ENCODE measurements at places on chromosomes 6 and 20.

DNA sequence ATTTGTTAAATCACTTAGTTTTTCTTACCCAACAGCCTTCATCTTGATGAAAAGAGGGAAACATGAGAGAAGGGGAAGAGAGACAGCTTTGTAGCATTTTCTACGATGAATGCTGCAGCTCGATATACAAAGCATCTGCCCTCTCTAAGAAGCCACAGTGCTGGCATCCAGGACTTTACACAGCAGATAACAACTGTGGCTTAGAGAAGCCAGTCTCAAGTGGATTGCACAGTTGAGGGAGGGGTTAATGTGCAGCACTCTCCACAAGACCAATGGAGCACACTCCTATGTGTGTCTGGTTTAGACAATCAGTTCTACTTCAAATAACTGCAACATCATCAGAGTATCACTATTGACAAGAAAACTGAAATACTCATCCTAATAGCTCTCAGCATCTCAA lies 5.8 kb downstream of the C6orf120 start:
- DNase-seq, result no peak

- DNase-seq, result no peak
Observed at GRCh38 chr20:45701104-45701503, 734 bp upstream of the WFDC13 start.

DNA sequence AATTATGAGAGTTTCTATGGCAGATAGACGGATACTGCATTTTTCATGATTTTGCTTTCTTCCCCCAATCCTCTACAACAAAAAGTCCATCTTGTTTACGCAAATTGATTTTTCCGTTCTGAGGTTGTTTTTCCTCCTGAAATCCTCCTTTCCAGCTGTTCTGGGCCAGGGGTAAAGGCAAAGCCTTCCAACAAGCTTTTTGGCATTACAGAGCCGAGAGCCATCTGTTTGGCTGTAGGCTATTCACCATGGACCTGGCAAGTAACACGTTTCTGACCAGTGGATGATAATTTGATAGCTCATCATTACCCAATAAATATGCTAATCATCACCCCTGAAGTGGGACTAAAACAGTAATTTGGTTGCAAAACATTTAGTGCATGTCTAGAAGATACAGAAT lies 226.5 kb downstream of the CBLN4 start:
- DNase-seq, result no peak

DNA sequence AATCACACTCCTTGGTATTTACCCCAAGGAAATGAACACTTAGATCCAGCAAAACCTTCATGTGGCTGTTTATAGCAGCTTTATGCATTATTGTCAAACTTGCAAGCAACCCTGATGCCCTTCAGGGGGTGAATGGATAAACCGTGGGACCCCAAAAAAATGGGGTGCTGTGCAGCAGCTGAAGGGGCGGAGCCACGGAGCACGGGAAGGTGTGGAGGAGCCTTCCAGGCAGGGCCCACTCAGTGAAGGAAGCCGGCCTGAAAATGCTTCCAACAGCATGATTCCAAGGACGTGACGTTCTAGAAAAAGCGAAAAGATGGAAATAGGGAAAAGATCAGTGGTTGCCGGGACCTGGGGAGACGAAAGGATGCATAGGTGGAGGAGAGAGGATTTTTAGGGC lies 25.6 kb upstream of the FRMD1 start:
- DNase-seq, result no peak

- DNase-seq, result no peak
Observed at GRCh38 chr6:150175586-150176151, 32.8 kb downstream of the PPP1R14C start.

- no peak for DNase-seq
Observed at GRCh38 chr20:49883246-49883802, 32.0 kb downstream of the SPATA2 start.

- DNase-seq, result no peak
Observed at GRCh38 chr6:29520232-29520631, 32.5 kb upstream of the MAS1L start.

- no peak for DNase-seq
Observed at GRCh38 chr20:21232546-21233280, 70.4 kb upstream of the XRN2 start.

Measured in GM04503 (cell line).